ENCODE measurements at places on chromosomes 12 and 14.
A peak's percentile ranks its signal among the peaks of the same experiment; 100 is the strongest.

DNA sequence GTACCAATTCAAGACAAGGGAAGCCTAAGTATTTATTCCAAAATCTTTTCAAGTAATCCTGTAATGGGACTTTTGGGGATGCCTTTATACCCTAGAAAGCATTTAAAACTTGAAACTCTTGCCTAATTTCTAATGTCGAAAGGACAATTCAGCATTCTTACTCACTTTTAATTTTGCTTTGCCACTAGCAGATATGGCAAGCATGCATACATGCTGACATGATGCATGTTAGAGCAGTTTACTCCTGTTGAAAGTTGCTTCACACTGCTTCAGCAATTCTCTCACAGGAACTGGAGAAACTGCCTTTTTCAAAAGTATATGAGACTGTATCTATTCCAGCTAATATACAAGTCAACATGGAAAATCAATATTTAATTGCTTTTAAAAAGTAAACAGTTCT lies 79.9 kb downstream of the TAOK3 start:
- DNase-seq = no peak

- DNase-seq = no peak
These were observed 80.6 kb upstream of the DBX2 start for GRCh38 chr12:45131506-45131905.

DNA sequence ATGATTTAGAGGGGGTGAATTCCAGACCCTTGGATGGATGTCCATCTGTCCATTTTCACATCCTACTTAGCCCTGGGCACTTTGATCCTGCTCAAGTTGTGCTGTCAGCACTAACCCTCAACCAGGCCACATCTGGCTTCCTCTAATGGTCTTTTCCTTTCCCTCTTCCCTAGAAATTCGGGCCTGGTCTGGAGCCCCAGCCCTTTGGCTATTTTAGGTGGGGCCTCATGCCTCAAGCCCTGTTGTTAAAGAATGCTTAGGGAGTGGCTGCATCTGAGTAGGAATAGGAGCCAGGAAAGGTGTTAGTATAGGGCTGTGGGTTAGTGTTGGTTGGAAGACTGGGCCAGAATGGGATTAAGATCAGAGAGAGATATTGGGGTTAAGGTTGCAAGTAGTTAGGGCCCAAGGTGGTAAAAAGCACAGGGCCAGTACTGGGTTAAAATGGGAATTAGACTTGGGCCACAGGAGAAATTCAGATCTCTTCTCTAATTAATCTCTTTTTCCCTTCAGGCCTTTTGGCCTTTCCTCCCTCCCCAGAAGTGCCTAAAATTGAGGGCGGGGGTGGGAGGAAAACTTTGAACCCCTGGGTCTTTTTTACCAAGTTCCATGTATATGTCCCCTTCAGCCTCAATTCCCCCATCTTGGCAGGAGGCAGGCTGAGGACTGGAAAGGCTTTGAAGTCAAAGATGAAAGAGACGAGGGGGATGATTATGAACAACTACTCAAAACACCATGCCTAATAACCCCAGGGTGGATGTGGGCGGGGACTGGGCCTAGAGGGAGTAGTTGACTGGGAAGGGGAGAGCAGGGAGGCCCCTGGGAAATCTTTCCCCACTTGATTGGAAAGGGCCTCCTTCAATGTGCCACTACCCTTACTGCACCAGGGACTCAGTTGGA lies 4.0 kb upstream of the ZNF385A start:
- DNase-seq = no peak

DNA sequence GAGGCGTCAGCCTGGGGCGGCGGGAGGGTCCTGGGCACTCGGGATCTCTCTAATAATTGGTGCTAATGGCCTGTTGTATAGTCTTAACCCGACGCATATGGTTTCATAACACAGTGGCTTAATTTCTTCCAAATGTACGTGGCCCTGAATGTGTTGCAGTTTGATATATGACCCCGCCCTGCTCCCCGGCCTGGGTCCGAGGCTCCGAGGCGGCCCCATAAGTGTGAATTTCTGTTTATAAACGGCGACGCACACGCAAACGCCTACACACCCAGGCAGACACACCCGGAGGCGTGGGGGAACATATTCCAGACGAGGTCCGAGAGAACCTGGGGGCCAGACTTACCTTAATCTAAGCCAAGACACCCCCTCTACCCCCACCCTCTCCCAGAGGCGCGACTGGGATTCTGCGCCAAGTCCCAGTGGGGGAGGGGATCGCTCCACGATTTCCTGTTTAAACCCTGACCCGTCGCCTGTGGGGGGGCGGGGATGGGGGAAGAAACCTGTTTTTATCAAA lies 9.7 kb upstream of the HOXC6 start:
- DNase-seq = no peak

- no peak for DNase-seq
These were observed 32.6 kb downstream of the CCDC85C start for GRCh38 chr14:99571303-99571986.

DNA sequence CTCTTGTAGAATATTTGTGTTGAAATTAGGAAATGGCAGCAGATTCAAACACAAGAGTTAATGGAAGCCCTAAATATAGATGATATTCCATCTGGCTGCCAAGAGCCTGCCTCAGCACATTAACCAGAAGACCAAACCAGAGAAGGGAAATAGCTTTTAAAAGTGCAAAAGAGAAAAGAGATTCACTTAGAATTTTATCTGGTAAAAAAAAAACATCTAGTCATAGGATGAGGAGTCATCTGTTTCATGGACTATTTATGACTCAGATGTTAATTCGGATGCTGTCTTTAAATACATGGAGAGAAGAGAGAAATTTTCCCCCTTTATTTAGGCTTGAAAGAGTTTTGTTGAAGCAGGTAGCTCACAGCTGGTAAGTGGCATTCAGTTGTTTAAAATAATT lies 201.6 kb upstream of the NUDT4 start:
- DNase-seq = no peak

DNA sequence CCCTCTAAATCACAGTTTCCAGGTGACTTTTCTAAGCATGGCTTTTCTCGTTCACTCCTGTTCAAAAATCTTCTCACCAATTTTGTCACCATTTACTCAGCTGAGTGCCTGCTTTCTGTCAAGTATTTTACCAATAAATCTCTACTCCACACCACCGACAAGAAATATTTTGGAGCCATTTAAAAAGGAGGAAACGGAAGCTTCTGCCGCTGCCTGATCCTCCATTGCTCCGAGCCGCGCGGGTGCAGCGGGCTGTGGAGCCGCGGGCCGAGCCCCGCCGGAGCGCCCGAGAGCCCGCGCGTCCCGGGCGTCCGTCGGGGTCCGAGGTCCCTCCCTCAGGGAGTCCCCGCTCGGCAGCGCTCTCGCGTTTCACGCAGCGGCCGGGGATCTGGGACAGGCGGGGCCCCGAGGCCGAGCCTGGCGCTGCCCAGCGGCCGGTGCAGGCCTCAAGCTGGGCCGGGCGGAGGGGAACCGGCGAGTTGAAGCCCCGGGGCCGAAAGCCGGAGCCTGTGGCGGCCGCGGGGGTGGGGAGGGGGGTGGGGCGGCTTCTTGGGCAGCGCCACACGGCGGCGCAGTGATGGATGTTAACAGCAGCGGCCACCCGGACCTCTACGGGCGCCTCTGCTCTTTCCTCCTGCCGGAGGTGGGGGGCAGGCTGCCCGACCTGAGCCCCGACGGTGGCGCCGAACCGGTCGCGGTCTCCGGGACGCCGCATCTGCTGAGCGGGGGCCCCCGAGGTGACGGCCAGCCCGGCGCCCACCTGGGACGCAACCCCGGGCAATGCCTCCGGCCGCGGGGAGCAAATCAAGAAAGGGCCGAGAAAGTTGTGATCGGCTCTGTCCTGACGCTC lies 1.1 kb upstream of the HEBP1 start:
- DNase-seq = peak; percentile 19

- DNase-seq = no peak
These were observed 123.9 kb downstream of the GPR65 start for GRCh38 chr14:88128816-88129215.

- no peak for DNase-seq
These were observed 40.2 kb upstream of the OTOGL start for GRCh38 chr12:80059102-80059501.

DNA sequence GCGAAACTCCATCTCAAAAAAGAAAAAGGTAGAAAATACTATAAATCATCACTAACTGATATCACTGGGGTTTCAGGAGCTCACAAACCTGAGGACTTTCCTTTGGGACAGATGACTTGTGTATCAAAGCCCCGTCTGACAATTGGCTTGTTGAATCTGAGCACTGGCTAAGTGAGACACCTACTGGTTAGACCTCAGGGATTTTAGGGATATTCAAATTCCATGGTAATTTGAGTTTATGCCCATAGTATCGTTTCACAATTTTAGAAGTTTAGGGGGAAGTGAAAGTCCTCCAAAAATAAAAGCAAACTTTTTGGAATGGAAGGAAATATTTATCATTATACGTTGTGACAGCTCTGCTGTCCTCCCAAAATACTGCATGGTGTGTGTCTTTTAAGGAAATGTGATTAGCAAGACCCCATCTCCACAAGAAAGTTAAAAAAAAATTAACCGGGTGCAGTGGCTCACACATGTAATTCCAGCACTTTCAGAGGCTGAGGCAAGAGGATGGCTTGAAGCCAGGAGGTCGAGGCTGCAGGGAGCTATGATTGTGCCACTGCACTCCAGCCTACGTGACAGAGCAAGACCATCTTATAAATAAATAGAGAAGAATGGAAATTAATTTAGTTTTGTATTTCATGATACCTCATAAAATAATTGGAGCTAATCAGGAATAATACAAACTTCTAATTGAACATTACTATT lies 49.2 kb downstream of the FBXL14 start:
- no peak for DNase-seq

DNA sequence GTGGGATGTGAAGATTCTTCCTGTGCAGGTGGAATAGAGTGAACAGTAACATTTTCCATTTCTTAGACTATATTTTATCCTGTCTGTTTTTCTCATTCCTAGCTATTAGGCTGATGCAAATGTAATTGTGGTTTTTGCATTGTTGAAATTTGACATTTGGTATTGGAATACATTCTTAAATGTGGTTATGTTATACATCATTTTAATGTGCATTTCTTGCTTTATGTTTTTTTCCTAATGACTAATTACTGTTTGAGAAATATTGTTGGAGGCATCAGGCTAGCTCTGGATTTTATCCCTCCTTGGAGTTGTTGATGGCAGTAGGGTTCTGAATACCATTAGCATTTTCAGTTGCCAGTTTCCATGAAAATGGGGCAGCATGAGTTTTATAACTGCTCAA lies 75.9 kb upstream of the GNG2 start:
- DNase-seq = no peak

DNA sequence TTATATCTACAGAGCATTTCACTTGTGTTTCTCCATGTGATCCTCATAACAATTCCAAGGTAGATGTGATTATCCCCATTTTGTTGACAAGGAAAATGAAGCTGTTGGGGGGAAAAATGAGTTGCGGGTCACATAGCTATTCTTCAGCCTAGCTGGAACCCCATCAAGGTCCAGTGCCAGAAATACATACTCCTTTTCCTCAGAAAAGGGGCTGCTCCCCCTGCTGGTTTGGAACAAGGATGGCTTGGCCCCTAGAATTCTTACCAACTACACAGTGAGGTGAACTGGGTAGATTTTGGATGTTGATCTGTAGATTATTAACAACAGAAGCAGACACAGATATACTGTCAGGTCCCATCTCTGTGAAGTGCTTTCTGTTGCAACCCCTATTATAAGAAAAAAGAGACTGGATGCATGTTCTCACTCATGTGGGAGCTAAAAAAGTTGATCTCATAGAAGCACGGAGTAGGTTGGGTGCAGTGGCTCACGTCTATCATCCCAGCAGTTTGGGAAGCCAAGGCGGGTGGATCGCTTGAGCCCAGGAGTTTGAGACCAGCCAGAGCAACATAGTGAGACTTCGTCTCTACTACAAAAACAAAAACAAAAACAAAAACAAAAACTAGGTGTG lies 8.9 kb downstream of the IKZF4 start:
- DNase-seq = no peak

Data from stimulated activated CD4-positive, alpha-beta T cell treated with anti-CD3 and anti-CD28 coated beads, Interleukin-1b, Interleukin-23, amount 100 ng/mL, for 48 hours (primary cell).